Effector memory CD8-positive, alpha-beta T cell (primary cell): ENCODE measurements at places on chromosomes 6 and 20.
A peak's percentile ranks its signal among the peaks of the same experiment; 100 is the strongest.

DNA sequence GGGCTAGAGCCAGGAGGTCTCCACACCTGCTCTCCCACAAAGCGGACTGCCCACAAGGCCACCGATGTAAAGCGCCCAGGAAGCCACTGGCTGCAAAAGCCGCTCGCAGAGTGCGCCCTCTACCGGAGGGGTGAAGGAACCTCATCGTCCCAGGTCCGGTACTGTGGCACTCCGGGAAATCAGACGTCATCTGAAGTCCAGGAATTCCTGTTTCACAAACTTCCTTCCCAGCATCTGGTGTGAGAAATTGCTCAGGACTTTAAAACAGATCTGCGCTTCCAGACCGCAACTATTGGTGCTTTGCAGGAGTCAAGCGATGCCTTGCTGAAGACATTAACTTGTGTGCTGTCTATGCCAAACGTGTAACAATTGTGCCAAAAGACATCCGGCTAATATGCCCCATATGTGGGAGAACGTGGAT is 115.1 kb upstream of the ARID1B start:
- peaks cover 50% of the 10 kb centered on the region for H3K27me3 ChIP-seq
- no peak overlapping the region for H3K27ac ChIP-seq
- H3K36me3 ChIP-seq, result no peaks in the 10 kb centered on the region
- DNase-seq, result no peak
- peak overlapping the region; percentile 13 for H3K4me3 ChIP-seq
- peaks cover 2% of the 10 kb centered on the region for H3K4me1 ChIP-seq

- DNase-seq, result no peak
- H3K4me1 ChIP-seq, result no peaks in the 10 kb centered on the region
- H3K27me3 ChIP-seq, result peaks cover 7% of the 10 kb centered on the region
Measured at GRCh38 chr6:56756219-56756789, 113.6 kb upstream of the DST start.

GRCh38 chr6:169887529-169888140 is 136.2 kb downstream of the ERMARD start:
- no peak overlapping the region for H3K27ac ChIP-seq
- peaks cover 45% of the 10 kb centered on the region for H3K27me3 ChIP-seq
- H3K4me1 ChIP-seq, result peaks cover 8% of the 10 kb centered on the region
- H3K36me3 ChIP-seq, result no peaks in the 10 kb centered on the region
- no peak overlapping the region for H3K4me3 ChIP-seq

GRCh38 chr20:49534255-49534712 is 33.7 kb downstream of the PTGIS start:
- peak overlapping the region; percentile 71 for H3K27ac ChIP-seq
- no peaks in the 10 kb centered on the region for H3K36me3 ChIP-seq
- H3K4me3 ChIP-seq, result peak overlapping the region; percentile 52

DNA sequence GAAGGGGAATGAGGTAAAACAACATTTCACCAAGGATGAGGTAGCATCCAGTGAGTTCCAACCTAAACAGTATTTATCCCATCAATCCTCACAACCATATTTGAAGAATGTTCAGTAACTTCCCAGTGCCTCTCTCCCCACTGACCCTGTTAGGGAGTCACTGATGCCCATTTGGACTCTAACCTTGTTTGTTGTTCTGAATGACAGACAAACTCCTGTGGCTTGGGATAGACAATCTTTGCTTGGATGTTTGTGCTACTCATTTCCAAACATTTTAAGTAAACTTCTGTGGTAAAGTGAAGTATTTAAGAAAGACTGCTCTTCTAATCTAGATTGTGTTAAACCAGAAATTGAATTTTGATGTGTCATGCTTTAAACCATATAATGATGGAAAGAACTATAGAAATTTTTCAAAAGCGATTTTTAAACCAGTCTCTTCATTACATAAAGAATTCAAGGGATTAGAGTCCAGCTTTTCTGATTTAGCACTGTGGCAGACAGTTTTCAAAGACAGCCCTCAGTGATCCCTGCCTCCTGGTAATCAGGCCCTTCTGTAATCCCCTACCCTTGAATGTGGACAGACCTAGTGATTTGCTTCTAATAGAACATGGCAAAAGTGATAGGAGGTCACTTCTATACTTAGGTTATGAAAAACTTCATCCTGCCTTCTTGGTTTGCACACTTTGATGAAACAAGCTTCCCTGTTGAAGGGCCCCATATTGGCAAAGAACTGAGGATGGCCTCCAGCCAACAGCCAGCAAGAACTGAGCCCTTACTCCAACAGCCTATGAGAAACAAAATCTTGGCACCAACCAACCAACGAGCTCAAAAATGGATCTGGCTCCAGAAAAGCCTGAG is 191.6 kb downstream of the DST start:
- no peak overlapping the region for H3K4me3 ChIP-seq
- DNase-seq, result no peak
- H3K36me3 ChIP-seq, result peaks cover 2% of the 10 kb centered on the region
- no peaks in the 10 kb centered on the region for H3K27me3 ChIP-seq

GRCh38 chr6:113626475-113626874 is 230.7 kb upstream of the MARCKS start:
- H3K36me3 ChIP-seq, result peaks cover 8% of the 10 kb centered on the region
- peaks cover 19% of the 10 kb centered on the region for H3K4me1 ChIP-seq
- no peak overlapping the region for H3K4me3 ChIP-seq
- DNase-seq, result no peak
- H3K27ac ChIP-seq, result no peak overlapping the region

DNA sequence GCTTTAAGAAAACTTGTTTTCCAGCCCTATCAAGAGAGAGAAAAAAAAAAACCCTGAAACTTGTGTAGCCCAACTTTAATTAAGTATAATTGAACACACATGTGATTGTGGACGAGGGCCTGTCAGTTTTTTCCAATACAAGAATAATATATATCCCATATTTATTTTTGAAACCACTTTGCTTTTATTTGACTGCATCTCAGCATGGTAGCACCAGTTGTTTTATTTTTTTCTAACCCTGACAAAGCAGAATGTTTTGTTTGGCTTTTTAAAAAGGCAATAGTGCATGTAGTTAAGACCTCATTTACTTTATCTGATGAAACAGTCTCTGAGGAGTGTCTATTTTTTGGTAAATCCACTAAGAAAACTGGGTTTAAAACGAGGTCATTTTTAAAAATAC is 257.7 kb downstream of the CDKAL1 start:
- H3K4me3 ChIP-seq, result no peak overlapping the region
- H3K27me3 ChIP-seq, result no peaks in the 10 kb centered on the region
- no peaks in the 10 kb centered on the region for H3K36me3 ChIP-seq
- DNase-seq, result no peak

GRCh38 chr6:141932685-141933084 is 200.0 kb upstream of the GJE1 start:
- H3K27me3 ChIP-seq, result peaks cover 6% of the 10 kb centered on the region
- no peaks in the 10 kb centered on the region for H3K36me3 ChIP-seq
- no peak for DNase-seq
- no peaks in the 10 kb centered on the region for H3K4me1 ChIP-seq
- H3K4me3 ChIP-seq, result no peak overlapping the region

DNA sequence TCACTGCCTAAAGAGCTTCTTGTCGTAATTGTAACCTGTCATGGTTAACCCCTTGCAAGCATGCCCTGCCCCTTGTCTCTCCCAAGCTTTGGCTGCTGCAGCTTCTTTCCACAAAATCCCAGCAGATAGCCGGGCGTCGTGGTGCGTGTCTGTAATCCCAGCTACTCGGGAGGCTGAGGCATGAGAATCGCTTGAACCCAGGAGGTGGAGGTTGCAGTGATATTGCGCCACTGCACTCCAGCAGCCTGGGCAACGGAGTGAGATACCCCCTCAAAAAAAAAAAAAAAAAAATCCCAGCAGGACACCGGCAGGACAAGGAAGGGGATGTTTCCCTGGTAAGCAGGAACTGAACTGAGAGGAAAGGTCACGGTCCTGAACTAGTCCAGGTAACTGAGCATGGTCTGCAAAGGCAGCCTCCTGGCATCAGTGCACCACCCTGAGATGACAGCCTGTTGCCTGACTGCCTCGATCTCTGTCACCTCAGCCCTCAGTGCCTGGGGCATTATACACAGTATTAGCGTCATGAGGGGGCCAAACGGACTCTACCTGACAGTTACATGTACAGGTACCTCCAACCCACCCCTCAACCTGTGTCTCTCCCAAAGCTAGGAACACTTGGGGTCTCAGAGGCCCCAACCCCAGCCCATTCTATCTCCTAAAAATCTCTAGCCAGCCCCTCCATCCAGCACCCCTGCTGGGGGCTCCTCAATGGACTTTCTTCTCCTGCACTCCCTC is 1.8 kb downstream of the LZTS3 start:
- no peak overlapping the region for H3K27ac ChIP-seq
- no peak for DNase-seq
- peaks cover 11% of the 10 kb centered on the region for H3K4me1 ChIP-seq
- H3K4me3 ChIP-seq, result peak overlapping the region; percentile 86
- peaks cover 20% of the 10 kb centered on the region for H3K27me3 ChIP-seq

- H3K27me3 ChIP-seq, result no peaks in the 10 kb centered on the region
- peaks cover 25% of the 10 kb centered on the region for H3K4me1 ChIP-seq
- H3K27ac ChIP-seq, result no peak overlapping the region
- H3K4me3 ChIP-seq, result peak overlapping the region; percentile 82
- no peak for DNase-seq
Measured at GRCh38 chr20:38926934-38927616, 858 bp downstream of the FAM83D start.

DNA sequence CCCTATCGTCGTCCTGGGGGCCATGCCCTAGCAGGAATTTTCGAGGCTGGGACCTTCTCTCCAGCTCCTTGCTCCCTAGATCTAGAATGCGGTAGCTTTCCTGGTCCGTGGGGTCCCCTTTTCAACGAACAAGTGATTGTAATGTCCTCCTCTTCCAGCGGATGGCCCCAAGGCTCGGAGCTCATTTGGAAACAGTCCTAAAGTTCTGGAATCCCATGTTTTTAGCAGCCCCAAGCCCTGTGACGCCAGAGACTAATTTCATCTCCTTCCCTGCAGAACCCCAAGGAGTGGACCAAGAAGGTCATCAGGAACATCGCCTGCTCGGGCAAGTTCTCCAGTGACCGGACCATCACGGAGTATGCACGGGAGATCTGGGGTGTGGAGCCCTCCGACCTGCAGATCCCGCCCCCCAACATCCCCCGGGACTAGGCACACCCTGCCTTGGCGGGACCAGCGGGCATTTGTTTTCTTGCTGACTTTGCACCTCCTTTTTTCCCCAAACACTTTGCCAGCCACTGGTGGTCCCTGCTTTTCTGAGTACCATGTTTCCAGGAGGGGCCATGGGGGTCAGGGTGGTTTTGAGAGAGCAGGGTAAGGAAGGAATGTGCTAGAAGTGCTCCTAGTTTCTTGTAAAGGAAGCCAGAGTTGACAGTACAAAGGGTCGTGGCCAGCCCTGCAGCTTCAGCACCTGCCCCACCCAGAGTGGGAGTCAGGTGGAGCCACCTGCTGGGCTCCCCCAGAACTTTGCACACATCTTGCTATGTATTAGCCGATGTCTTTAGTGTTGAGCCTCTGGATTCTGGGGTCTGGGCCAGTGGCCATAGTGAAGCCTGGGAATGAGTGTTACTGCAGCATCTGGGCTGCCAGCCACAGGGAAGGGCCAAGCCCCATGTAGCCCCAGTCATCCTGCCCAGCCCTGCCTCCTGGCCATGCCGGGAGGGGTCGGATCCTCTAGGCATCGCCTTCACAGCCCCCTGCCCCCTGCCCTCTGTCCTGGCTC is 48.5 kb downstream of the PYGB start:
- H3K36me3 ChIP-seq, result peaks cover 10% of the 10 kb centered on the region
- DNase-seq, result no peak
- H3K27ac ChIP-seq, result no peak overlapping the region
- no peak overlapping the region for H3K4me3 ChIP-seq
- no peaks in the 10 kb centered on the region for H3K27me3 ChIP-seq
- peaks cover 2% of the 10 kb centered on the region for H3K4me1 ChIP-seq

- H3K36me3 ChIP-seq, result no peaks in the 10 kb centered on the region
- peaks cover 2% of the 10 kb centered on the region for H3K27me3 ChIP-seq
- no peak for DNase-seq
- no peaks in the 10 kb centered on the region for H3K4me1 ChIP-seq
Measured at GRCh38 chr20:52800734-52801627, 171.2 kb upstream of the TSHZ2 start.

DNA sequence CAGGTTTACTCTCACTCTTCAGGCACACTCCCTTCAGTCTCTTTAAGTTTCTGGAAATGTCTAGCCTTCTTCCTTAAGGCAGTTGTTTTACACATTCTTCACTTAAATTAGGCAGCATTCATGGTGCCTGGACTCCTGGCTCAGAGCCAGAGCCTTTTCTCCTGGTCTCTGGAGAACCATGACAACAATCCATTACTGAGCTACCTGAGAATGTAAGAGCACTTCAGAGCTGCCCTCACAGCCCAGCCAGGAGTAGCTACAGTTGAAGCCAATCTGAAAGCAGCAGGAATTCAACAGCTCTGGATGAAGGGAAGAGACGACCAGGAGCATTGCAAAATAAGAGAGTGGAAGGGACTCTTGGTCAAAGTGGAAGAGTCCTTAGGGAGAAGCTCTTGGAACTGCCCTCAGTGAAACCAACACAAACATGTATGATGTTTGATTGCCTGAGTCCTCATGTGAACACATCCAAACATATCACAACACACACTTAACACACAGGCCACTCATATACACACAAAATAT is 416.8 kb upstream of the SPTLC3 start:
- no peaks in the 10 kb centered on the region for H3K36me3 ChIP-seq
- no peak overlapping the region for H3K27ac ChIP-seq
- DNase-seq, result no peak
- no peaks in the 10 kb centered on the region for H3K27me3 ChIP-seq
- no peak overlapping the region for H3K4me3 ChIP-seq

GRCh38 chr20:10731190-10731965 is 57.6 kb upstream of the JAG1 start:
- no peaks in the 10 kb centered on the region for H3K36me3 ChIP-seq
- H3K27me3 ChIP-seq, result peaks cover 3% of the 10 kb centered on the region
- no peak for DNase-seq
- no peaks in the 10 kb centered on the region for H3K4me1 ChIP-seq
- H3K4me3 ChIP-seq, result no peak overlapping the region

DNA sequence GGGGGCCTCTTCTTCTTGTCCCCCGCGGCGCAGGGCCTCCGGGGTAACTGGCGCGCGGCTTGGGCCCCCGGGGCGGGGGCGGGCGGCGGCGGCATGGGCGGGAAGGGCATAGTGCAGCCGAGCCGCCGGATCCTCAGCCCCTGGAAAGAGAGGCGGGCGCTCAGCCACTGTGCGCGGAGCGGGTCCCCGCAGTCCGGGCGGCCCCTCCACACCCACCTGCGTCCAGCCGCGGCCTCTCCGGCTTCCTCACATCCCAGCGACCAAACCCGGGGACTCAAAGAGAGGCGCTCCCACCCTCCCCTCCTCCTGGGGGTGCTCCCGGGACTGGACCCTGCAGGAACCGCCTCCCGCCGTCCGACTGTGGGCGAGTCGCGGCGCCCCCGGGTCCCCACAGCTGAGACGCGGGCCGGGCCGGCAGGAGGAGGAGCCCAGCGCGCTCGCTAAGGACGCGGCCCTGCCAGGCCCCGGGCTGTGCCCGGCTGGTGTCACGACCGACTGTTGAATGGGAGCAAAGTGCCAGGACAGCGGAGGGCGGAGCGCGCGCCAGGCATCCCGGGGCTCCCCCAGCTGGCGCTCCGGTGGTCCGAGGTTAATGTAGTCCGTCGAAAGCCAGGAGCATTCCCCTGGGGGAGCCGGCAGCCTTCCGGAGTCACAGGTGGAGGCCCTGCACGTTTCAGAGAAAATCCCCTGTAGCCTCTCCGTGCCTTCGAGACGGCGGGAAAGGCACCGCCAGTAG is at the start of gene PRR18:
Gene PRR18 (minus strand): TSS at position 360 of the 736 bp plus-strand sequence. CDS start 250 bp downstream, at position 110.
- H3K4me1 ChIP-seq, result peaks cover 2% of the 10 kb centered on the region
- peak within 1 kb of the TSS; percentile 73 for H3K4me3 ChIP-seq
- H3K27me3 ChIP-seq, result peaks cover 61% of the 10 kb centered on the region
- no peak within 1 kb of the TSS for H3K27ac ChIP-seq
